Lower lobe of right lung (tissue), 2 donors: ENCODE measurements at places on chromosomes 1 and 21.

DNA sequence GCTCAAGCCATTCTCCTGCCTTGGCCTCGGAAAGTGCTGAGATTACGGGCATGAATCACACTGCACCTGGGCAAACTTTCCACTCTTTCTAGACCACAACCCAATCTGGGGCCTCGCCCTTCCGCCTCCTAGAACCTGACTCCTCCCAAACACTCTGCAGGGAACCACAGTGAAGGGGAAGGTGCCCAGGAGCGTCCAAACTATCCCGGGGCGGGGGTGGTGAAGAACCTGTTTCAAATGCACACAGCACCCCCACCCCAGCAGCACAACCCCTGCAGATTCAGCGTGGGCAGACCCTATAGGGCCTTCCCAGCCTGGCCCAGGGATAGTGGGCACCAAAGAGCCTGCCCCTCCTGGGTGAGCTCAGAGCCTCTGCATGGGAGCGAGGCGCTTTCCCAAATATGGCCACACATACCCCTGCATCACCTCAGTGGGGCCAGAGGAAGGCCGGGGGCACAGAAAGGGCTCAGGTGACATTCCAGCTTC, 86.9 kb downstream of the STUM start:
- peak; percentile 46 for DNase-seq

GRCh38 chr1:48223366-48224240, 1.1 kb downstream of the SLC5A9 start:
- no peak for DNase-seq

DNA sequence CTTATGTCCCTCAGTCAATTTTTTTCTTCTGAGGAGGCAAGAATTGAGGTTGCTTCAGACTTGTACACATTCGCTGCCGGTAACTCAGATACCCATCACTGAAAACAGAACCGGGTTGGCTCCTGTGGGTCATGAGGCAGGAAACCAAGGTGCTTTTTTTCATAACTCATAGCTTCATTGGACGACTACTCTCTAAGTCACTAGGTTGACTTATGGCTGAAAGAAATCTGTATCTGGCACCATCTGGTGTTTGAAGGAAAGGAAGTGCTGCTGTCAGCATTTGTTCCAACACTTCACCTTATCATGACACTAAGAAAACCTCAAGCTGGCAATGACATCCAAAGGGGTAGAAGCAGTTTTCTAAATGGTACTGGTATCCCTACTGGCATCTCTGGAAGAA, 82.3 kb downstream of the TBX19 start:
- DNase-seq: no peak

GRCh38 chr1:153933430-153933829, 10.7 kb upstream of the GATAD2B start:
- no peak for DNase-seq

- no peak for DNase-seq
Observed at GRCh38 chr1:112872551-112872962, 83.4 kb downstream of the SLC16A1 start.

DNA sequence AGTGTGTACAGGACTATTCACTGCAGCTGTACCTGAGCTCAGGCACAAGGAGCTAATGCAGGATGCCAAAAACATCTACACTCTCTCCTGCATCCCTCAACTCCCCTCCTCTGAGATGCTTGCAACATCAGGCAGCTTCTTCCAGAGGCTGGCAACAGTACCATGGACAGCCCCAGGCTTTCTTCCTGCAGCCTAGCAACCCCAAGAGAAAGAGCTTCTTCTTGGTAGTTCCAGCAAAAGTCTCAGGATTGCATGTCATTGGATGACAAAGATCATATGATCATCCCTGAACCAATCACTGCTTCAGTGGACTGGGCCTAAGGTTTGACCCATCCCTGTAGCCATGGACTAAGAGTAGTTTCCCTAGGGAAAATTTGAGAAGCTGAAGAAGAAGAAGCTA, 46.7 kb downstream of the CAMK2N1 start:
- DNase-seq: no peak

DNA sequence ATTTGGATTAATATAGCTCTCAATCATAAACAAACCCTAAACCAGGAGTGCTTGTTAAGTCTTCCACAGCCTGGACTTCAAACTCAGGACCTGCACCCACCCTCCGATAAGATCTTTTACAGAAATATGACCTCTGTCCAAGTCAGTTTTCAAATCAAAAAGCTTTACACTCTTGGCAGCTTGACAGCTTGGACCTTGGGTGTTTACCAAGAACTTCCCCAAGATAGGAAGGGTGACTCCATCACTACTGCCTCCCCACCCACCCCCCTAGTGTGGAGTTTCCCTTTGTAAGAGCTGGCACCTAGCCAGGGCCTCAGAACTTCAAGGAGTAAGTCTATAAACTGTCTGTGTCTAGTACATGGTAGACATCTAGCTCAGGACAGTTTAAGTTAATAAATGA, 9.6 kb downstream of the BCAR3 start:
- DNase-seq: peak; percentile 73

- no peak for DNase-seq
Observed at GRCh38 chr1:201783572-201783971, 45.4 kb upstream of the IPO9 start.

DNA sequence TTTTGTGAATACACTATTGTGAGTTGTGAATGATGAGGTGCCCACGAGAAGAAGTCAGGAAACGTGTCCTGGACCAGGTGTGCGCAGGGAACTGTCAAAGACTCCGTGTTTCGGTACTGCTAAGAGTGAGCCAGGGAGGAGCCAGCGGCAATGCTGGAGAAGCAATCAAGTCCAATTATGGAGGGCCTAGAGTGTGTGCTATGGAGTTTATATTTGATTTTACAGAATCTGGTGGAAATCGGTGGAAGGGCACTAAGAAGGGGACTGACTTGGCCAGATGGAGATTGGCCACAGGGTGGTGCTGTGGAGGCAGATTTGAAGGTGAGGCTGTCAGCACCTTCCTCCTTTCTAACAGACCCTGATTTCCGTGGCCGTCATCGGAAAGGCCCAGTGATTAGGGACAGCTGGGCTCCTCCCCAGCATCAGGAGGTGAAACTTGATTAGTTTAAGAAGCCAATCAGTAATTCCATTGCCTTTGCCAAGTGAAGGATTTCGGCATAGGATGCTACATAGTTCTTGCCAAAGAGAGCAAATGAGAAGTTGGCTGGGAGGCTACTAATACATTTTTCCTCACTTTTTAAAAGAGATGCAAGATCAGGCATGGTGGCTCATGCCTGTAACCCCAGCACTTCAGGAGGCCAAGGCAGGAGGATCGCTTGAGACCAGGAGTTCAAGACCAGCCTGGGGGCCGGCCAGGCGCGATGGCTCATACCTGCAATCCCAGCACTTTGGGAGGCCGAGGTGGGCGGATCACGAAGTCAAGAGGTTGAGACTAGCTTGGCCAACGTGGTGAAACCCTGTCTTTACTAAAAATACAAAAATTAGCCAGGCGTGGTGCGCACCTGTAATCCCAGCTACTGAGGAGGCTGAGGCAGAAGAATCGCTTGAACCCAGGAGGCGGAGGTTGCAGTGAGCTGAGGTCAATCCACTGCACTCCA, 7.0 kb downstream of the PTCH2 start:
- DNase-seq: peak; percentile 87

DNA sequence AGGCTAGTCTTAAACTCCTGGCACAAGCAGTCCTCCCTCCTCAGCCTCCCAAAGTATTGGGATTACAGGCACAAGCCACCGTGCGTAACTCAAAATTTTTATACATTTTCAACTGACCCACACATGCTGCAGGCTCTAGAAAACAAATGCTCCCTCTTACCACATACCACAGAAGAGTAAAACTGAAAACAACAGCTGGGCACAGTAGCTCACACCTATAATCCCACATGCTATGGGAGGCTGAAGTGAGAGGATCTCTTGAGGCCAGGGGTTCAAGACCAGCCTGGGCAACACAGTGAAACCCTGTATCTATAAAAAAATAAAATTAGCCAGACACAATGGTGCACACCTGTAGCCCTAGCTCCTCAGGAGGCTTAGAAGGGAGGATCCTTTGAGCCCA, 56.7 kb downstream of the AKT3 start:
- DNase-seq: no peak

DNA sequence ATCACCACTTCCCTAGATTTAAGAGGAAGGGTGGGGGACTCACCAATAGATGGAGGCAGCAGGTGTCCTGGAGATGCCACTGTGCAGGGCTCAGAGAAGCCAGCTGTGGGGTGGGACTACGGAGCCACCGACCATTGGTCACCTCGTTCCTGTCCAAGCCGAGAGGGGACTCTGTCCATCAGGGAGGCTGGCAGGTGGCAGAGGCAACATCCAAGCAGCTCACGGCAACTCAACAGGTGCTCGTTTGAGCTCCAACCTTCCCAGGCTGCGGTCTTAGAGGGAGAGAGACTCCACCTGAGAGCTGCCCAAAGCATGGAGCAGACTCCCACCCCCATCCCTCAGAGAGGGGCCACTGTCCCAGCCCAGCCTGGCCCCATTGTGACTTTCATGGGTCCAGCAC, 71.4 kb downstream of the IGSF21 start:
- DNase-seq: no peak

DNA sequence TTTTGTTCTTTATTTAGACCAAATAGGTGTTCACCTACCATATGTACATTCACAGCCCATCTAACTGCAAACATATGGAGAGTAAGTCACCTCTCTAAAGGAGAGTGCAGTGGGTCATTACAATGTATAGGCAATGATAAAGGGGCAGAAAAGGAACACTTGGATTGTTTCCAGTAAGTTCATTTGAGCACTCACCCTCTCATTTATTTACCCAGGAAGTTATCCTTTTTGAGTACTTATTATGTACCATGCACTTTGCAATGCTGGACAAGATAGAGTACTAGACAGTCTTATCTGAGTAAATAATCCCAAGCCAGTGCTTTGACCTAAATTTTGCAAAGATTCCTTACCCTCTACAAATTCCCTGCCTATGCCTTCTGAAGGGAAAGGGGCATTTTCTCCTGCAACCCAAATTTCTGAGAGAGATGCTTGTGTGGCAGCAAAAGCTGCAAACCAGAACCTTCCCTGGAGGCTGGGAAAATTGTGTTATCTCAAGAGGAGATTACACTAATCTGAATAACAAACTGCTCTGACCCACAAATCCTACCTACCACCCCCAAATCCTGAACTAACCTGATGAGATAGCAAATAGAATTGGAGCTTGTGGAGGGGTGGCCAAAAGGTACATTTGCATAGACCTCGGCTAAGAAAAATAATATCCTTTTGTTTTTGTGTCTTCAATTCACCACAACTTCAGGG, 18.6 kb upstream of the RGS8 start:
- DNase-seq: no peak

GRCh38 chr1:25247829-25248754, 838 bp upstream of the RSRP1 start:
- DNase-seq: no peak

- DNase-seq: no peak
Observed at GRCh38 chr1:152907686-152908601, at the start of gene IVL. IVL (plus strand) TSS chr1:152908546; CDS start chr1:152909798, 1,252 bp downstream.

DNA sequence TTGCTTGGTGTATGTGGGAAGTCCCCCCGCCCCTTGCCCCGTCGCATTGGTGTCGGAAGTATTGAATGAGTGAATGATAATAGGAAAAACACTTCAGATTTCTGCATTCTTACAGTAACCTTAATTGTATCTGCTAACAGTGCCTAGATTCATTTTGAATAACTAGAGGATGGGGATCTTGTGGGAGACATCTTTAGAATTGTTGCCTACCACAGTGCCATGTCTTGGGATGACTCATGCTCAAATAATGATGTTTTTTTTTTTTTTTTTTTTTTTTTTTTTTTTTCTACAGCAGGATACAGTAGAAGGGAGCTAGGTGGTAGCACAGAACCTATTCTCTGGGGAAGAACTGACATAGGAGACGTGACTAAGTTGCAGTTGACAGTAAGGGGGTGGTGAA, 237.9 kb downstream of the USP25 start:
- no peak for DNase-seq

DNA sequence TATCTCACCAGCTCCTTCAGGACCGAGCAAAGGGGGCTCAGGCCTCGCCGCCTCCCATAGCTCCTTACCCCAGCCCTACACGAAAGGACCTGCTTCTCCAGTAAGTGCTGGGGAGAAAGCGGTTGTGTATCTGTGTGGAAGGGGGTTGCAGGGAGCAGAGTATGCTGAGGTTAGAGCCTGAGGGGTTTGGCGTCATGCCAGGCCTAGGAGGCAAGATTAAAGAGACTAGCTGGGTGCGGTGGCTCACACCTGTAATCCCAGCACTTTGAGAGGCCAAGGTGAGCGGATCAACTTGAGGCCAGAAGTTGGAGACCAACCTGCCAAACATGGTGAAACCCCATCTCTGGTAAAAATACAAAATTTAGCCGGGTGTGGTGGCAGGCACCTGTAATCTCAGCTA, 14.1 kb upstream of the RASSF5 start:
- DNase-seq: no peak

GRCh38 chr1:103267266-103267665, 158.9 kb upstream of the COL11A1 start:
- no peak for DNase-seq
